Sigmoid colon (tissue), 7 donors: ENCODE measurements at places on chromosomes 13 and 19. TPM values are rescaled to one million over a fixed set of nuclear protein-coding genes. Genes with fewer than 3 reads are reported as not detected.

Gene PRODH2
- not detected for total RNA-seq

GRCh38 chr19:50590191-50590590 lies 22.0 kb upstream of the LRRC4B start:
- no peak for DNase-seq
- no peak overlapping the region for H3K4me3 ChIP-seq
- H3K4me1 ChIP-seq = no peaks in the 10 kb centered on the region
- H3K27me3 ChIP-seq = peaks cover 11% of the 10 kb centered on the region

GRCh38 chr13:59178344-59178743 lies 985.4 kb downstream of the DIAPH3 start:
- no peak for DNase-seq
- no peaks in the 10 kb centered on the region for H3K4me1 ChIP-seq
- H3K27ac ChIP-seq = no peak overlapping the region
- H3K36me3 ChIP-seq = no peaks in the 10 kb centered on the region
- no peak overlapping the region for H3K4me3 ChIP-seq

GRCh38 chr13:31725841-31726240 lies 13.5 kb upstream of the RXFP2 start:
- DNase-seq = no peak
- no peaks in the 10 kb centered on the region for H3K36me3 ChIP-seq
- H3K27ac ChIP-seq = no peak overlapping the region

DNA sequence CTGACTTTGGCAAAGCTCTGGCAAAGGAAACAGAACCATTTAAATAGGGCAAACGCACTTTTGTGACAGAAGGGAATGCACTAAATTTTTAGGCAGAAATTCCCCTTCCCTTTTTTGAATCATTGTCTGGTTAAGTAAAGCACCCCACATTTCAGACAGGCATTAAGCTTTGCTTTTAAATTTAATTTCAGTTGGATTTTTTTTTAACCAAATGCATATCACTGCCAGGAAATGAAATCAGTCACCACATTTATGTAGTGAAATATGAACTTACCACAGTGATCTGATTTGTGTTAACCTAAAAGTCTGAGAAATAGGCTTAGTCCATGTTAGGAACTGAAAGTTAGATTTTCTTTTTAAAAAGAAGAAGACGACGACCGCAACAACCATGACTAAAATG lies 10.8 kb downstream of the GPR183 start:
- no peak overlapping the region for H3K27ac ChIP-seq
- DNase-seq = no peak
- H3K4me1 ChIP-seq = peaks cover 9% of the 10 kb centered on the region
- H3K4me3 ChIP-seq = no peak overlapping the region

DNA sequence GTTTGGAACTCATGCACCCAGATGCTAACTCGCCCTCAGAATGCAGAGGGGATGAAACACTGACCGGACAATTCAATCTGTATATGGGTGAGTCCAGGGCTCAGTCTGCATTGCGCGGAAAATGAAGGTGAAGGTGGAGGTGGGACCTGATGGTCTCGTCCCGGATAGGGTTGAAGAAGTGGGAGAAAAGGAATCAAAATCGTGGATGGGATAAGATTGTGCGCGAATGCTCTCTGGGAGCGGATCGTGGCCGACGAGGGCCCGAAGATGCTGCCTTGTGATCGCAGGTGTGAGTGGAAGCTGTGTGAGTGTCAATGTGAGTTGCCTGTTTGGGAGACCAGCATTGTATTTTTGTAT lies 594 bp upstream of the ZNF850 start:
- H3K4me1 ChIP-seq = peaks cover 4% of the 10 kb centered on the region
- peaks cover 9% of the 10 kb centered on the region for H3K27me3 ChIP-seq
- DNase-seq = no peak
- peak overlapping the region; percentile 53 for H3K4me3 ChIP-seq

Gene KCNJ14
- 0.71 TPM for total RNA-seq

GRCh38 chr13:20383058-20383457 lies 142.6 kb downstream of the CRYL1 start:
- no peaks in the 10 kb centered on the region for H3K27me3 ChIP-seq
- no peak overlapping the region for H3K27ac ChIP-seq
- no peaks in the 10 kb centered on the region for H3K36me3 ChIP-seq
- H3K4me3 ChIP-seq = no peak overlapping the region

DNA sequence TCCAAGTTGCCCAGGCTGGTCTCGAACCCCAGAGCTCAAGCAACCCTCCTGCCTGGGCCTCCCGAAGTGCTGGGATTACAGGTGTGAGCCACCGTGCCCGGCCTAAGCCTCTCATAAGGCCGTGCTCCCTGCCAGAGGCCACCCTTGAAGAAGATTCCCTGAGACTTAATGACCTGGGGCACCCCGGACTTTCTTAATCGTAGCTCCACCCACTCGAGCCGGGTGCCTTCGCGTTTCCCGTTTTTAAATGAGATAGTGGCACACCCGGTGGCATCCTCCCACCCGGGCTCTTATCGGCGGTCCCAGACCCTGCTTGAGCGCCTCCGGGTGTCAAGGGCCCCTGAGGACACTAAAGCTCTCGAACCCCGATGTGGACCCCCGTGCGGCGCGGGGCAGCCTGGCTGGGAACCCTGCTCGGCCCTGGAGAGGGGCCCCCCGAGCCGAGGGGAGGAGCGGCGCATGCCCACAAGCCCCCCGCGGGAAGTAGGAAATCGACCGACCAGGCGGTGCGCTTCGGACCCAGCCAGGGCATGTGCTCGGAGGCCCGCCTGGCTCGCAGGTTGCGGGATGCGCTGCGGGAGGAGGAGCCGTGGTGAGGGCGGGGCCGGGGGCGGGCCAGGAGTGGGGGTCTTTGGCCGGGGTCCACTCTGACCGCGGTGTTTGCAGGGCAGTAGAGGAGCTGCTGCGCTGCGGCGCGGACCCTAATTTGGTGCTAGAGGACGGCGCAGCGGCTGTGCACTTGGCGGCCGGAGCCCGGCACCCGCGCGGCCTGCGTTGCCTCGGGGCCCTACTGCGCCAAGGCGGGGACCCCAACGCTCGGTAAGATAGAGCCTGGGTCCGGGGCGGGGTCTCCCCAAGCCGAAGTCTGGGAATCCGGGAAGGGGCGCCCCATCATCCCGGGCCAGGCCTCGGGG lies at the start of gene ANKLE1:
Gene ANKLE1, plus strand, starts transcription at position 511 of the 914 bp plus-strand sequence. Its CDS starts 20 bp downstream, at position 531.
- no peaks in the 10 kb centered on the region for H3K4me1 ChIP-seq
- DNase-seq = no peak
- H3K4me3 ChIP-seq = no peak within 1 kb of the TSS
- H3K36me3 ChIP-seq = peaks cover 30% of the 10 kb centered on the region
- H3K27ac ChIP-seq = no peak within 1 kb of the TSS

GRCh38 chr19:9597027-9597426 lies 12.7 kb upstream of the ZNF121 start:
- DNase-seq = no peak
- H3K27me3 ChIP-seq = no peaks in the 10 kb centered on the region
- no peaks in the 10 kb centered on the region for H3K4me1 ChIP-seq

Gene ZNF430
- total RNA-seq = 20.0 TPM

DNA sequence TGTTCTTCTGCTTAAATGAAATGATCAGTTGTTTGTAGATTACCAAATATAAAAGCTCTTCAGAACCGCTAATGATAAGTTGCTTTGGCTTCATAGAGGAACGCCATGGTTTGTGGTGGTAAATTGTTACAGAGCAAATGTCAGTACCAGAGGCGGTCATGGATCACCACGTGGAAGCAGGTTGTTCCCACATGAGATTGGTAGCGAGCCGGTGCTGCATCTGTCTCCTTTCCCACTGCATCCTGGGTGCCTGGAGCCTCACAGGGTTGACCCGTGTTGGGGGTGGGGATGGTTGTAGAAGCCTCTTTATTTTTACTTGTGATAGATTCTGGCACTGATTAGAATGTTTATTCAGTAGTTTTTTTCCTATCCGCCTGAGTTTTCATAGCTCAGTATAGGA lies 14.7 kb downstream of the GARRE1 start:
- no peaks in the 10 kb centered on the region for H3K36me3 ChIP-seq
- no peak for DNase-seq
- no peak overlapping the region for H3K4me3 ChIP-seq
- peak overlapping the region; percentile 69 for H3K27ac ChIP-seq
- H3K4me1 ChIP-seq = no peaks in the 10 kb centered on the region

- H3K4me3 ChIP-seq = no peak overlapping the region
- H3K27ac ChIP-seq = no peak overlapping the region
- DNase-seq = no peak
Observed at GRCh38 chr19:28718909-28719308, 494.0 kb downstream of the UQCRFS1 start.

GRCh38 chr13:110425444-110425780 lies 118.3 kb downstream of the COL4A2 start:
- H3K27ac ChIP-seq = peak overlapping the region; percentile 87
- H3K4me1 ChIP-seq = no peaks in the 10 kb centered on the region
- no peaks in the 10 kb centered on the region for H3K27me3 ChIP-seq
- no peak for DNase-seq
- H3K4me3 ChIP-seq = no peak overlapping the region
- peaks cover 11% of the 10 kb centered on the region for H3K36me3 ChIP-seq

Gene MYBPC2
- total RNA-seq = not detected

DNA sequence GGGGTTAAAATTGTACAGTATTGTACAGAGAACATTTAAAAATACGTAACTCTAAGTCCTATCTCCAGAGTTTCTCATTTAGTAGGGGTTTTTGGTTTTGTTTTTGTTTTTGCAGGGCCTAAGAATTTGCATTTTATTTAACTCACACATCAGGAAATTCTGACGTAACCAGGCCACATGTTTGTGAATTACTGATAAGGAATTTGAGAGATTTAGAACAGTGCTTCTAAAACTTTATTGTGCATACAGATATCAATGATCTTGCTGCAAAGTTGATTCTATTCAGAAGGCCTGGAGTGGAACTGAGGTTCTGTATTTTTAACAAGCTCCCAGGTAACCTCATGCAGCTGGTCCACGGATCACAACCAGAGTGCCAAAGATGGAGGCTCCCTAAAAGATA lies 49.3 kb downstream of the LIG4 start:
- H3K4me3 ChIP-seq = no peak overlapping the region
- no peaks in the 10 kb centered on the region for H3K27me3 ChIP-seq
- no peaks in the 10 kb centered on the region for H3K4me1 ChIP-seq
- no peak for DNase-seq

DNA sequence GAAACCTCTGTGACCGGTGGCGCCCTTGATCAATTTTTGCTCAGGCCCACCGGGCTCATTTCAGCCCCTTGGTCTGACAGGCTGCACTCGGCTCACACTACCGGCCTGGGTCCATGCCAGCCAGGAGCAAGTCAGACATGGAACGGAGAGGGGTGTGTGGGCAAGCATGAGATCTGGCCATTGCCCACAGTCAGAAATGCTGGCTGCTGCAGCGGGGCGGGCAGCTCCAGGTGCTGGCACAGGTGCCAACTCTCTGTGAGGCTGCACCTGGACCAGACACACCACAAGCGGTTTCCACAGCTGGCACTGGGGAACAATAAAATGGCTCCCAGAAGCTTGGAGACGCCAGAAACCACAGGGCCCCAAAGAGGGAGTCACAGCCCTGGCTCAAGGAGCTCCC lies 43.6 kb upstream of the LPAR6 start:
- H3K27me3 ChIP-seq = no peaks in the 10 kb centered on the region
- H3K4me1 ChIP-seq = no peaks in the 10 kb centered on the region
- no peak for DNase-seq

Gene NLRP5
- total RNA-seq = not detected

- peak; percentile 85 for DNase-seq
- H3K36me3 ChIP-seq = peaks cover 29% of the 10 kb centered on the region
- H3K27me3 ChIP-seq = no peaks in the 10 kb centered on the region
- H3K4me3 ChIP-seq = peak overlapping the region; percentile 92
Observed at GRCh38 chr19:47778954-47779351, 450 bp downstream of the SELENOW start.

Gene GARIN5A
- not detected for total RNA-seq

DNA sequence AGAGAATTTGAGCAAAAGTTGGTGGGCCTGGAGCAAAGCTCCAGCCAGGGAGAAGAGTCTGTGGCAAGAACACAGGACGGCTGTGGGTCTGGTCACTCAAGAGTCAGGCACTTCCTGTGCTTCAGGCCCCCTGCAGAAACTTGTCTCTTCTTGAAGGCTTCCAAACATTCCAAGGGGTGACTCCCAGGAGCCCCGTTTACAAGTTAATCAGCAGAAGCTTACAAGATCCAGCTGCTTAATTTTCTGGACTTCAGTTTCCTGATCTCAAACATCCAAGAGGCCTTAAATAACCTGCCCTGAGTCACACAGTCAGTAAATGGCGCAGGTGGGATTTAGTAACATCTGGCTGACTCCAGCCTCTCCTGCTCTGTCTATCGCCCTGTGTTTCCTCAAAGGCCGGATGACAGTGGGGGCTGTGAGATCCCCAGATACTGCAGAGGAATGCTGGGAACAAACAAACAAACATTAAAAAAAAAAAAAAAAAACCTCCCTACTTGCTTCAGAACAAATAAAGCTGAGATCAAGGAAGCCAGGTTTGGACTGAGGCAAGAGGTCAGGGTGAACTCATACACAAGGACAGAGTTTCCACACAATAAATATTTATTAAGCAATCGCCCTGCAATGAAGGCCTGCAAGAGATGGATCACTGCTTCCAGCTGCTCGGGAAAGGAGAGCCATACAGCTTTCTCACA lies 175.4 kb upstream of the RFC3 start:
- H3K27ac ChIP-seq = peak overlapping the region; percentile 59
- peak; percentile 94 for DNase-seq
- no peak overlapping the region for H3K4me3 ChIP-seq

GRCh38 chr13:39499604-39500003 lies 103.4 kb downstream of the LHFPL6 start:
- no peaks in the 10 kb centered on the region for H3K4me1 ChIP-seq
- no peak for DNase-seq
- H3K27ac ChIP-seq = no peak overlapping the region
- no peaks in the 10 kb centered on the region for H3K36me3 ChIP-seq
- H3K27me3 ChIP-seq = no peaks in the 10 kb centered on the region
- no peak overlapping the region for H3K4me3 ChIP-seq

DNA sequence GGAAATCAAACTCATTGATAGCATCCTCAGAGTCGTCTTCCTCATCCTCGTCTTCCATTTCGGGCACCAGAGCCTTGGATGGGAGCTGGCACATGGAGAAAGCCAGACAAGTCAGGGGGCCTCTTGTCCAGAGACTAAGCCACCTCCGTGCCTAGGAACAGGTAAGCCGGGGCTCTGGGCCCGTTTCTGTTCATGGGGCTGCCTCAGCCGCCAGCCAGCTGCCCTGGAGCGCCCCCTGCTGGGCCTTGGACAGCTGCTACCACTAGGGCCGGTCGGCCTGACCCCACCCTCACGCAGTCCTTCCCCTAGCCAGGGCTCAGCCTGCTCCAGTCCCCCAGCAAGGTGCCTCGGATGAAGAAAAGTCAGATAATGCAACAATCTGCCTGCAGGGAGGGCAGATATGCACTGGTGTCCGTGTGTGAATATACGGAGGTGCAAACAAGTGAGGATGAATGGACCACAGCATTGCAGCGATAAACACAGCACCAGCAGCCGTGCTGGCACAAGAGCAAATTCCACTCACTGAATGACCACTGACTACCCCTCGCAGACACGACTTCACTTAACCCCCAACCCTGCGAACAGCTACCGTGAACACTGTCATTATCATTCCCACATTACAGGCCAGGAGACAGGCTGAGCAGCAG lies 11.9 kb upstream of the PRKD2 start:
- H3K27ac ChIP-seq = peak overlapping the region; percentile 51
- no peaks in the 10 kb centered on the region for H3K27me3 ChIP-seq
- H3K36me3 ChIP-seq = peaks cover 59% of the 10 kb centered on the region
- DNase-seq = peak; percentile 87
